ENCODE measurements at places on chromosomes 1 and 21.

DNA sequence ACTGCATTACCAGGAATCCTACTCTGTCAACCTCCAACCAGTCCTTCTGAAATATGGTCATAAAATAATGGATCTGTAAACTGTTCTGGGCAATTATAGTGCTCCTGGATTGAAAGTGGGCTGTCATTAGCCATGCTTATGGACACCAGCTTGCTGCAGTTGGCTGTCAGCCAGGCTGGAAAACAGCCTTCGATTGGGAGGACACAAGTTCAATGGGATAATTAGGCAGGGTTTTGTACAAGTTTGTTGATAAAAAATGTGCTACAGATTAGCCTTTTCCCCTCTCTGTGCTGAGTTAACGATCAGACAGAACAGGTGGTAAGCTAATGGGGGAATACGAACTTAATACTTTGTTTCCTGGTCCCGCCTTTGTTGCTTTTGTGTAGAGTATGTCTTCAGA, 413.9 kb downstream of the DUSP10 start:
- no peak for DNase-seq

- no peak for DNase-seq
Observed at GRCh38 chr1:190807629-190808028, 330.0 kb upstream of the BRINP3 start.

DNA sequence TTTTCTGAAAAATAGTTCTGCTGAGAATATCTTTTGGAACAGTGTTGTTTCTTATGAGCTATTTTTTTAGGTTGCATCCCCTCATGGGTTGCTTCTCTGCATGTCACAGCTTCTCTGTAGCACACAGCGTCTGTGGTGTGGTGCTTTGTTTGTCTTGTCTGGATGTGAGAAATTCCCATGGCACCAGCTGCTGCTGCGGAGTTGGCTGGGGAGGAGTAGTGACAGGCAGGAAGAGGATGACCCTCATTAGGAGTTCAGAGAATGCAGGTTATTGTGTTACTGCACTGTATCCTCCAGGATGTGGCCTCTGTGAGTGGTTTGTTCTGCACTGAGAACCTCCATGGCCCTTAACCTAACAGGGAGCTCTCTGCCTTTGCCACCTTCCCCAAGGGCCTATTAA, 64.8 kb downstream of the TSEN15 start:
- no peak for DNase-seq

DNA sequence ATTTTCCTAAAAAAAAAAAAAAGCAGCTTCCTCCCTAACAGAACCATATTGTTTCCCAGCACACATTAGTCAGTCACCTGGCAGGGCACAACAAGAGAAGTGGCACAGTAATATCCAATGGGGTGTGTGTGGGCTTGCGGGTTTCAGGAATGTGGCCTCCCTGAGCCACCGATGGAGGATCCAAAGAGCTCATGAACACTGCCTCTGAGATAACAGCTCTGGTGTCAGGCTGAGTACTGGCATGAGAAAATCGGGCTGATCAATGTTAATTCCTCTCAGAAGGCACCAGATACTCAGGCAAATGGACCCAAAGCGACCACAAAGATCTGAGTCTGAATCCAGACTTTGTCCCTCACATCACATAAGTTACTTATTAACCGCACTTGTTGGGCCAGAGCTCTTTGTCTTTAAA, 2.2 kb upstream of the LYPD8 start:
- DNase-seq: no peak

GRCh38 chr1:102550729-102551384, 554.1 kb upstream of the OLFM3 start:
- no peak for DNase-seq

GRCh38 chr1:83954166-83954823, 44.6 kb downstream of the TTLL7 start:
- no peak for DNase-seq

- DNase-seq: no peak
Observed at GRCh38 chr1:156461781-156462647, 38.6 kb downstream of the MEF2D start.

- DNase-seq: peak; percentile 69
Observed at GRCh38 chr1:200866521-200866920, 6.3 kb upstream of the GPR25 start.

GRCh38 chr1:54229281-54229891, 29.4 kb downstream of the MRPL37 start:
- peak; percentile 30 for DNase-seq
